AG08396 (cell line): ENCODE measurements at places on chromosomes 7 and 10.

DNA sequence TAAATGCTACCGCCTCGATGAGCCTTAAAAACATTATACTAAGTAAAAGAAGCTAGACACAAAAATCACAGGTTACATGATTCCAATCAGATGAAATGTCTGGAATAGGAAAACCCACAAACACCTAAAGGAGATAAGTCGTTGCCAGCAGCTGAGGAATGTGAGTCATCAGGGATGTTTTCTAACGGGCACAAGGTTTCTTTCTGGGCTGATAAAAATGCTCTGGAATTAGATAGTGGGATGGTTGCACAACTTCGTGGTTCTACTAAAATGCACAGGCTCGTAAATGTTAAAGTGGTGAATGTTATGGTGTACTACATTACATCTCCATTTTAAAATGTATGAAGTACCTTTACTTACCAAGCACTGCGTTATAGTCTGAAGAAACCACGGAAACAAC is 9.7 kb downstream of the ABLIM1 start:
- DNase-seq = peak; percentile 36

DNA sequence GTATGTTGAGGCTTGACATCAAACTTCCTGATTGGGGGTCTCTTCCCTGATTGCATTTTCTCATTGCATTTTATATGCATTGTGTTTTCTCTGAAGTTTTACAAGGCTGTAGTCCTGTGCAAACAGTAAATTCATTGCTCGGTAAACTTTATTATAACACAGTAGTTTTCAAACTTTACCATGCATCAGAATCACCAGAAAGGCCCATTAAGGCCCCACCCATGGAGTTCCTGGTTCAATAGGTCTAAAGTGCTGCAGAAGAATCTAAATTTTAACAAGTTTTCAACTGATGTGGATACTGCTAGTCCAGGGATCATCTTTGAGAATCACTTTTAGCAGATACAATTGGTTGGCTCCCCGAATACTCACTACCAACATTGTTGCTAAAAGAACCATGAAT is 634.7 kb upstream of the LRRTM3 start:
- no peak for DNase-seq

DNA sequence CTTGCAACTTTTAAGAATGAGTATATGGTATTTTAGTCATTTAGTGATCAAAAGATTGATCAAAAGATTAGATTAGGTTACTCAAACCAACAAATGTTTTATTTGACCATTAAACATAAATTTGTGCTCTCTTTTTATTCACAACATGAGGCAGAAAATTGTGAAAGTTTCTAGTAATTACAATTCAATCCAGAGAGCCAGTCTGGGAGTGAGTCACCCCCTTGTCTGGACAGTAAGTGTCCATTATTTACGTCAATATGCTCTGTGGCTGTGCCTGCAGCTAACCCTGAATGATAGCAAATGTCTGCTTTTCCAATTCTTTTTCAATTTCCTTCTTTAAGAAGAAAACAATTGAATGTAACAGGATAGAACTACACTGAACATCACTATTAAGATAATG is 27.9 kb downstream of the GNG11 start:
- peak; percentile 58 for DNase-seq

DNA sequence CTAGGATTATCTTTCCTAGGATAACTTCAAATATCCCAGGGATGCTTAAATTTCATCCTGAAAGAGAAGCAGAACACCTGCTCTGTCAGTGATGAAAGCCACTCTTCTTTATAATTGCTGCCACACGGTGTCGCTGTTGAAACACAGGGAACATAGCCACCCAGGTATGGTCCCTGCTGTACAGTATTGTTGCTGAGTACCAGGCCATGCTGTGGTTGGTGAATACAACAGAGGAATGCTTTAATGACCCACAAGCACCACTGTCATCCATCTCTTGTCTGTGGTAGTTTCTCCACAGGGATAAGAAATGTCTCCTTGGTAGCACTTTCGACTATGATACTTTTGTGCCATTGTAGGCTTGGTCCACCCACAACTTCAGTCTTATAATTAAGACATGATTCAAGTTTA is 70.6 kb upstream of the STARD3NL start:
- peak; percentile 39 for DNase-seq
